Foreskin melanocyte (primary cell): ENCODE measurements at places on chromosomes 3 and 15.
A peak's percentile ranks its signal among the peaks of the same experiment; 100 is the strongest.

- DNase-seq, result no peak
These were observed 23.3 kb upstream of the LIMD1 start for GRCh38 chr3:45571216-45571615.

DNA sequence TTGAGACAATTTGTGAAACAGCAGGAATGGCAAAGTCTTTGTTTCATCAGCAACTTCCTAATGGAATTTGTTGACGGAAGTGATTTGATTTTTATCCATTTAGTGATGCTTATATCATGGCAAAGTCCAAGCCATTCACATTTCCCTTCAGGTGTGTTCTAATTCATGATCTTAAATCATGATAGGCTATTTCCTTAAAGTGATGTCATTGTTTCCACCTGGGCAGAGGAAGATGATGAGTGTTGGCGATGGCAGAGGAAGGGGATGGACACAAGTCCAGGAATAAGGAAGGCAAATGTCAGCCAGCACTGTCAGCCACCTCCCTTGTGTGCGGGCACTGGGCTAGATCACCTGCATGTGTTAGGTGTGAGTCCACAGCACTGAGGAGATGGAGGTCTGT lies 49.9 kb downstream of the EEFSEC start:
- DNase-seq, result no peak

GRCh38 chr15:29674661-29675533 lies 147.4 kb downstream of the TJP1 start:
- no peak for DNase-seq

DNA sequence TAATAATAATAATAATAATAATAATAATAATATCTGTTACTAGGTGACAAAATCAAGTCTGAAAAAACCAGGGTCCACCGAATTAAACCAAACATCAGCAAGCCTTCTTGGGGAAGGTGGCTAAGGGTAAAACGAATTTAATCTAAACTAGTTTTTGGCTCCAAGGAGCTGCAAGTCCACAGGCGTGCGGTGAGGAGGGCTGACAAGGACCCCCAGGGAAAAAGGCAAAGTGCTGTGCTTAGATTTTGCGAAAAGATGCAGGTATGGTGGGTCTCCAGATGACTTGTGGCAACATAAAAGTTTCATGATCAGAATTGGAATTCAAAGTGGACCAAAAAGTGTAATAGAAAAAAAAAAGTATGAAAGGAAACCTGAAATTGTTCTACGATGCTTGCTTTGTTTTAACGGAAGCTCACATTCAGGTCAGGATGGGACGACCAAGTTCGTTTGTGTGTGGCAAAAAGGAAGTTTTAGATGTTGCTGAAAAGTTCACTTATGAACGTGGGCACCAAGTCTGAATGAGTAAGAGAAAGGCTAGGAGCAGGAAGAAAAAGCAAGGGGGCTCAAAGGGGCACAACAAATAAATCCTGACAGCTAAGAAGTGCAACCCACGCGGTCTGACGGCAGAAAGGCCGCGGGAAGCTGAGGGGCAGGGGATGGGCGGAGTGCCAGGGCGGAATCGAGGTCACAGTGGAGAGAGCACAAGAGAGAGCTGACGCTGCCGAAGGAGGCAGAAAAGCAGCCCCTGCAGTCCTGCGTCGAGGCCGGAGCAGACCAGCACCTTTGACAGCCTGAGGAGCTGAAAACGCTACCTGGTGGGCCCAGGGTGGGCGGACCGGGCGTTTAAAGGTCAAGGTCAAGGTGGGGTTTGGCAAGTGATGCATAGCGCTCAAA lies 1.1 kb downstream of the WDR82 start:
- no peak for DNase-seq

DNA sequence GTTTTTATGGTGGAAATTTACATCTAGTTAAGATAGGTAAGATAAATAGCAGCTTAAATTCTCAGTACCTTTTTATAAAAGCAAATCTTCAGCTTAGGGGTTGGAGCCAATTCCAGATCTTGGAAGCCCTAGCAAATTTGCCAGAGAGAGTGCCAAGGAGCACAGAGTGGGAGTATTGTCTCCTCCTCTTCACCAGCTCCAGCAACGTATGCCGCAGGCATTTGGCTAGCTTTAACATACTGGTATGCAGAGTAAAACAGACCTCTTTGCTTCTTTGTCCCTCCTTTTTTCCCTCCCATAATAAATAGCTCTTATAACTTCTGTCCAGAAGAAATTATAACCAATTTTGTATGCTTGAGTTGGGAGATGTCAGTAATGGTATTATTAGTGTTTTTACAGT lies 140.4 kb downstream of the DIPK2A start:
- peak; percentile 73 for DNase-seq

GRCh38 chr3:152243721-152244516 lies 24.8 kb upstream of the MBNL1 start:
- DNase-seq, result no peak

DNA sequence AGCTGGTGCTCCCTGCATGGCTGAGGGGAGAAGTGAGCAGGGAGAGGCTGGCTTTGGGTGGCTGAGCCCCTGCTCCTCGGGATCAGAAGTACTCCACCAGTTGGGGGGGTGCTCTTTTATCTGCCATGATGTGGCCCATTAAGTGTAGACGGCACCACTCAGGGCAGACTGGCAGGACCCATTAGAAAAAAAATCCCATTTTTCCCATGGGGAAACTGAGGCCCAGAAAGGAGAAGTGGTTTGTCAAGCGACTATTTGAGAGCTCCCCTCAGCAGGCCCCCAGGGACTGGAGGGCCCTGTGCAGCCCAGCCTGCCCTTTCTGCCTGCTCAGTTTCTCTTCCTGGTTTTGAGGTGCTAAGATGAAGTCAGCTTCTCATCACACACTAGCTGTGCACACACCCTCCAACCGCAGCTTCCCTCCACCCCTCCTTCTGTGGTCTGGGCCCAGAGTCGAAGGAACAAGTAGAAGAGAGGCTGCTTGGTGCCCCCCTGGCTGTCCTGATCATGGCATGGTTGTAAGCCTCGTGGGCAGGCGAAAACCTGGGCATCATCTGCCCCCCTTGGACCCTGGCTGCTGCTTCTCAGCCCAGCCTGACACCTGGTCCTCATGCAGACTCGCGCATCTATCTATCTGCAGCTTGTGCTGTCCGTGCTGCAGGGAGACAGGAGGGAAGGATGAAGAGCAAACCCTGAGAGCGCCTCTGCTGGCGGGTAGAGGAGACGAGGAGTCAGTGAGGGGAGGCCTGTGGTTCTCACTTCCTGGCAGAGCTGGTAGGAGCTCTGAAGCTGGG lies 5.6 kb downstream of the CSK start:
- peak; percentile 89 for DNase-seq

DNA sequence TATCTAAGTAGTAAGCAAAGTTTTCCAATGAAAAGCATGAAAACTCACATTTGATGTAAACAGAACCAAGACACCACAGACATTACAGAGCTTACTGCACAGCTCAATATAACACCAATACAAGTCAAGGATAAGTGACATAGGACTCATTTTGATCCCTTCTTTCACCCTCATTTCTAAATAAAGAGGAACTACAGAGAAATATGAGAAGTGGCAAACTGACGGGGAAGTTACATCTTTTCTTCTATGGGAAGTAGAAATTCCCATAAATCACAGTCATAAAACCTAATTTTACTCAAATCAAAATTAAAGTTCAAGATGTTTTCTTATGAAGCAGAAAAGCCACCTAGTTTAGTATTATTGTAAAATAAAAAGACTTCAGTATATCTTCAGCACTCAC lies 3.8 kb downstream of the ATG3 start:
- no peak for DNase-seq

- no peak for DNase-seq
These were observed 25.3 kb upstream of the IL20RB start for GRCh38 chr3:136932523-136932922.
